Right cardiac atrium (tissue), 5 donors: ENCODE measurements at places on chromosomes 7 and 10. TPM values are rescaled to one million over a fixed set of nuclear protein-coding genes. Genes with fewer than 3 reads are reported as not detected.

PIP gene
- not detected for polyA plus RNA-seq

MBL2 gene
- polyA plus RNA-seq = not detected

GTF2I gene
- 34.9 TPM for polyA plus RNA-seq

OR9A2 gene
- not detected for polyA plus RNA-seq

ENTPD7 gene
- polyA plus RNA-seq = 0.70 TPM

CDH23 gene
- 2.9 TPM for polyA plus RNA-seq

CEP41 gene
- polyA plus RNA-seq = 3.0 TPM

CNNM1 gene
- polyA plus RNA-seq = 0.20 TPM

LBX1 gene
- polyA plus RNA-seq = not detected

CUZD1 gene
- 0.25 TPM for polyA plus RNA-seq

ABCB1 gene
- 0.50 TPM for polyA plus RNA-seq

CDHR1 gene
- 3.6 TPM for polyA plus RNA-seq

H2BK1 gene
- not detected for polyA plus RNA-seq

FAM149B1 gene
- polyA plus RNA-seq = 16.2 TPM

LIPJ gene
- polyA plus RNA-seq = 0.02 TPM
